ENCODE measurements at places on chromosomes 2 and 18. TPM values are rescaled to one million over a fixed set of nuclear protein-coding genes. Genes with fewer than 3 reads are reported as not detected.

- no peak for DNase-seq
Observed at GRCh38 chr18:5309888-5310470, 14.5 kb upstream of the ZBTB14 start.

The NEB gene
- total RNA-seq = 50.0 TPM

- no peak for DNase-seq
Observed at GRCh38 chr2:9168821-9169221, 37.8 kb upstream of the ASAP2 start.

DNA sequence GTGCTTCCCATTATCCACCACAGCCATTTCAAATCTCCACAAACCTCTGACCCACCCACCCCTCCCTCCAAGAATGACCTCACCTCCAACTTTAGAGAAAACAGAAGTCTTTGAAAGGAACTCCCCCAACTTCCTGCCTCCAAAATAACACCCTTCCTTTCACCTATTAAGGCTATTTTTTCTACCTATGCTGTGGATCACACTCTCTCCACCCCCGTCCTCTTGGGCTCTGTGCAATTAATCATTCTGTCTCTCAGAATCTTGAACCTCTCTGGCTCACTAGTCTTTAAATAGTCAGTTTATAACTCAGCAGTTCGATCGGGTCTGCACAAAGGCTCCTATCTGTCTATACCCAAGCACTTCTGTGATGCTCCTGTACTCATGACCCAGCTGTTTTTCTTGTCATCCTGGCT is 37.3 kb upstream of the XPO1 start:
- DNase-seq = no peak

DNA sequence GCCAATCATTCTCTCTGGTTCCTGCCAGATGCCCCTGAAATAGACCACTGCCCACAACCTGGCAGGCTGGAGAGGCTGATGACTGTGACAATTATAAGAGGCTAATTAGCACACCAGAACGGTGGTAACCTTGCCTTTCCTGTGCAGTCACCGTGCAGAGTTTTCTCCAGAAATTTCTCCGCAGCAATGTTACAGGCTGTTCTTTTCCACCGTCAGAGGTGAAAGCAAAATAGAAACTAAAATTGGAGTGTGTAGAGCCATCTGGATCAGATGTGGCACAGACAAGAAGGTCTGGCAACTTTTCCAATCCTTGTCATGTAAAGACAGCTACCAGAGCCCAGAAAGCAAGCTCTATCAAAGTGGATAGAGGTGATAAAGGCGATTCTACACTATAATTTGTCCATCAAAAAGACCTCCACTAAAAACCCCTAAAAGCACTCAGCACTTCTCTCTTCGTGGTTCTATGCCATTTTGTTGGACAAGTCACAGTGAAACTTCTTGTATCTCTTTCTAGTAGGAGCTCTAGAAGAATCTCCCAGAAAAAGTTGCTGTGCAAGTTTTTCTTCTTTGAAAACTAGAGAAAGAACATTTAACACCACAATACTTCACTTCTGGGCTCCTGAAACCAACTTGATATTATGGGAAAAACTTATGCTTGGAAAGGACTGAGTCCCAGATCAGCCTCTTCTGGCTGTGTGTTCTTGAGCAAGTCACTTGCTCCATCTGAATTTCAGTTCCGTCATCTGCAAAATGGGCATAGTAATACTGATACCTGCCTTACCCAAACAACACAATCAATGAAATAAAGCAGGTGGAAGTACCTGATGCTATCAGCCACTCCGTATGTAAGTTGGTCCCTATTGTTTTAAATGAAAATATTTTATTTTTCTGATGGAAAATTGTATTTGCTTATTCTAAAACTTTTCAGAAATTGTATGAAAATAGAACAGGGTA is 295.6 kb upstream of the DLGAP1 start:
- DNase-seq = no peak

DNA sequence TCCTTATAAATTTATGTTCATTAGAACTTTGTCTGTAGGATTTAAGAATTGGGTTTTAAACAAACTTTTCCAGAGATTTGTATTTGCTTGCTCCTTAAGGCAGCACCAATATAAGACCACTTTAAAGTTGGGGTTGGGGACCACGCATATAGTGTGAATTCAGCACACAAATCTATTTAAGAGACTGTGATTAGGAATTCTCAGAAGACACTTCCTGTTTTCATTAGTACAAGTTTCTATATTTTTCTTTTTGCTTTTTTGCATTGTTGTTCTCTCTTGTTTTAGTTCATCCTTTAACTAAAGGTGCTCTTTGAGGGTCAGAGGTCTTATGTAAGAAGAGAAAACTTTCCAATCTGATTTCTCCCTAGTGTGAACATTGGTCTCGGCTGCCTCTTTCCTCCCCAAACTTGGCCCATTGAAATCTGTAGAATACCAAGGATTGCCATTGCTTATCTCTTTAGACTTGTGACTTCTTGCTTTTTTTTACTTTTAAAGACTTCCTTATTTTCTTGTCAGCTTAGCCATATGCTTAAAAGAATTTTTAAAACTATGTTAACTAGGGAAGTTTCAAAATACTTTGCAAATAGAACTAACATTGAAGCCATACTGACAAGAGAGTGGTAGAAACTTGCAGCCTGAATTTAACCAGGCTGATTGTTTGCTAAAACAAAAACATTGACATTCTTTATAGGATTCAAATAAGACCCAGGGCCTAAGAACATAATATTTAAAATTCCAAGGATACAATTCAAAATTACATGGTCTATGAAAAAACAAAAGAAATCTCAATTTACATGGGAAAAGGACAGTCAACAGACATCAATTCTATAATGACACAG is 264.1 kb upstream of the FN1 start:
- no peak for DNase-seq

- DNase-seq = no peak
Observed at GRCh38 chr2:52112141-52112540, 1080.2 kb upstream of the NRXN1 start.

- DNase-seq = no peak
Observed at GRCh38 chr2:46188041-46188716, 109.0 kb upstream of the EPAS1 start.

Data from Calu3 (cell line).